Daoy (cell line): ENCODE measurements at places on chromosomes 1 and 21. TPM values are rescaled to one million over a fixed set of nuclear protein-coding genes. Genes with fewer than 3 reads are reported as not detected.
A peak's percentile ranks its signal among the peaks of the same experiment; 100 is the strongest.

The CNKSR1 gene
- total RNA-seq: 1.3 TPM in 2 replicates

DNA sequence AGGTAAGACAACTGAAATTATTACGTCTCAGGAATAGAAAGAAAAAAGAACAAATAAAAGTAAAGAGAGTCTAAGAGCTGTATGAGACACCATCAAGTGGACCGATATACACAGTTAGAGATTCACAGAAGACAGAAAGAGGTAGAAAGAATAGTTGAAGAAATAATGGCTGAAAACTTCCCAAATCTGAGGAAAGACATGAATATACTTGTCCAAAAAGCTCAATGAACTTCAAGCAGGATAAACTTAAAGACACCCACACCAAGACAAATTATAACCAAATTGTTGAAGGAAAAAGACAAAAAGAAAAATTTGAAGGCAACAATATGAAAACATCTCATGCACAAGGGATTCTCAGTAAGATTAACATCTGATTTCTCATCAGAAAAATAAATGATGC is 19.6 kb upstream of the WNT3A start:
- no peak for DNase-seq

GRCh38 chr1:113871597-113872113 is at the start of gene PTPN22:
Gene PTPN22 (minus strand): TSS chr1:113871712.
- DNase-seq: peak; percentile 88

- peak; percentile 61 for DNase-seq
Observed at GRCh38 chr1:44089371-44090048, 29.1 kb upstream of the KLF17 start.

- no peak for DNase-seq
Observed at GRCh38 chr1:38563942-38564735, 295.4 kb downstream of the RRAGC start.

DNA sequence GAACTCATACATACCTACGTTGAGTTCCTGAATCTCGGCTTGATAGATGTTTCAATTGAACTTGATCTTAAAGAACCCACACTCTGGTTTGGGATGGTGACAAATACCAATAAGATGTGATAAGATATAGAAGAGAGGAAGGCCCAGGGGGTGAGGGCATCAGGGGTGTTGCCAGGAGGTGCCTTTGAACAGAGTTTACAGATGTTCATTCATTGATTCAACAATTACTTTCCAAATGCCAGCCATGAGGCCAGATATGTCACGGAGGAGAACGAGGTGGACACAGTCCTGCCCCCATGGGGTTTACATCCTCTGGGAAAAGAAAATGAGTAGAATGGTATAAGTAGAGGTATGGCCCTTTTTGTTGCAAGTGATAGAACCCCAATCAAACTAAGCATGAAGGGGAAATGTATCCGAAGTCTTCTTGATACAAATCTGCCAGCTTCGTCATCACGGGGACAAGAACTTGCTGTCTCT is 659 bp downstream of the LRRC71 start:
- DNase-seq: no peak

DNA sequence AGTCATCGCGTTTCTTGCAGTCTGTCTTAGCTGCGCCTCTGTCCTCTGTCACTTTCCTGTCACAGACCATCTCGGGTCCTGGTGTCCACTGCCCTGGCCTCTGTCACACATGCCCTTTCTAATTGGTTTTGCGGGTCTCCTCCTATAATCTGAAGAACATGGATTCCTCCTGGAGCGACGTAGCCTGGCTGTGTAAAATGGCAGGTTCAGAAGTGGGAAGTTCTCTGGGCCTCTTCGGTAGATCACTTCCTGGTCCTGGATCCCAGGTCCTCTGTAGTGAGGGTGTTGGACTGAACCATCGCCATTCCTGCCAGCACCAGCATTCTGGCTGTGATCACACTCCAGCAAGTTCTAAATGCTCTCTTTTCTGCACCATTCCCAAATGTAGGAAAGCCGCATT is 857 bp downstream of the FAM3B start:
- DNase-seq: no peak

The NFASC gene
- total RNA-seq: 4.8 and 5.8 TPM in 2 replicates

The SMCP gene
- not detected in 2 replicates for total RNA-seq

DNA sequence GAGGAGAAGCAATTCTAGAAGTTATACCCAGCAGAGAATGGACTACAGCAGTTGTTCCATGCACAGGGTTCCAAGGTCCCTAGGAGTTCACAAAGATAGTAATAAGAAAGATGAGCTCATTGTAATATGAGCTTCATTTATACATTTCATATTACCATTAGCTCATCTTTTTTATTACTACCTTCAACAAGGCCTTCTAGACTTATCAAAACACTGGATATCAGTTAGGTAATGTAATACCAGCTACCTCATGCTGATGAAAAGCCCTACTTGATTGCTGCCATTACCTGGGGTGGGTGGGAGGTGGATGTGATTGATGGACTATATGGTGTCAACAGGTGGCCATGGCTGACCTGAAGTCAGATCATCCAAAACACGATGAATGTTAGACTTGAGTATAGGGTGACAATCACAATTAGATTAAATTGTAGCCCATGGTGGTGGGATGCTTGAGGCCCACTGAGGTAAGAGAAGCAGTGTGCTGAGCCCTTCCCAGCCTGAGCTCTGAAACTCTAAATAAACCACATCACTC is 34.1 kb downstream of the SPATA46 start:
- DNase-seq: no peak

The ITGB2 gene
- total RNA-seq: 0.09 and 1.0 TPM in 2 replicates

GRCh38 chr1:84406346-84406861 is 8.1 kb downstream of the DNASE2B start:
- DNase-seq: peak; percentile 64

DNA sequence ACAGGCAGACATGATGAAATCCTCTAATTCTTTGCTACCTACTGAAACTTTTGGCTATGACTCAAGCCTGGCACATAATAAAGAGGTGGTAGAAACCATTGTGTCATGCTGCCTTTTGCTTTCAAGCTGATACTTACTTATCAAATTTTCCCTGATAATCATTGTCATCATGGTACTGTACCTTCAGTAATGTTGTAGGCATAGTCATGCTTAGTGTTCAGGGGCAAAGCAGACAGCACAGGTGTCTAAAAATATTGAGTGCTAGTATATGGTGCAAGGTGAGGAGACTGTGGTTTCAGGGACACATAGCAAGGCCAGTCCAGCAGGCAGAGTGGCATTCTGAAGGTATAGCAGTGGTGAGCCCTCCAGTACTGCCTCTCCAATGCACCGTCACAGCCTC is 226.9 kb upstream of the DEPDC1 start:
- no peak for DNase-seq

DNA sequence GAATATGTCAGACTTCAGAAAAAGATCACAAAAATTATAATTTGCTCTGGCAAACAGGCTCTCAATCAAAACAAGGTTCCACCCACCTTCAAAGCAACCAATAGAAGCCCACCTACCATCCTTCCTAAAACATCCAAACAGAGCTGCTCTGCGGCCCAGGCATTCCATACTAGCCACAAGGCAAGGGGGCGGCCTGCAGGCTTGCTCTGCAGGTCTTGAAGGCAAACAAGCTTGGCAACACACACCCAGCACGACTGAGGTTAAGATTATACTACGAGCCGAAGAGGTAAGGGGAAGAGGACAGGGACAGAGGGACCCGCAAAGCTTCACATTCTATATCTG is 207.3 kb downstream of the SLC45A1 start:
- DNase-seq: peak; percentile 26

The TNNI3K gene
- total RNA-seq: 0.36 TPM in 1 of 2 replicates, not detected in the other

DNA sequence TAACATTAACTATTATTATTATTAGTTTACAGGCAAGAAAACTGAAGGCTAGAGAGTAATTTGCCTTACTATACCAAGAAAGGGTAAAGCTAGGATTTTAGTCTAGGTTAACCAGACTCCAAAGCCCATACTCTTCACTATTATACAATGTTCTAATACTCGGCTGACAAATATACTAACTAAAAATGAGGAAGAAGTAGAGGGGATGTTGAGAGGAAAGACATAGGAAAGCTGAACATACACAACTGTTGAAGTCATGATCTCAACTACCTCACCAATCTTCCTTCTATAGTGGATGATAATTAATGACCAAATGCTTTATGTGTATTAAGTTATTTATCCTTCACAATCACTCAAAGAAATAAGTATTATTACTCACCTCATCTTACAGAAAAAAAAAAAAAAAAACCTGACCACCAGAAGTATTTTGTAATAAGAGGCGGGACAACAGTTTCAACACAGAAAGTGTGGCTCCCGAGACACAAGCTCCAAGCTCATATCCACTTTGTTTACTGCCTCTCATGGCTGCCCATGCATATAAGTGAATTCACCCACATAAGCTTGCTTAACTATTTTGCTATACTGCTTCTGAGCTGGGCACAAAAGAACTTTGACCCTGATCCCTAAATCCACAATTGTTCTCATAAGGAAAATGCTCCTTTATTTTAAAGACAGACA is 78.0 kb downstream of the USP1 start:
- DNase-seq: no peak

The IFI44L gene
- 1.5 and 4.5 TPM in 2 replicates for total RNA-seq
